ENCODE measurements at places on chromosomes 3 and 15. TPM values are rescaled to one million over a fixed set of nuclear protein-coding genes. Genes with fewer than 3 reads are reported as not detected.

PRSS50 gene
- 0.78 TPM for total RNA-seq

BFSP2 gene
- total RNA-seq = not detected

ZWILCH gene
- 3.7 TPM for total RNA-seq

DNA sequence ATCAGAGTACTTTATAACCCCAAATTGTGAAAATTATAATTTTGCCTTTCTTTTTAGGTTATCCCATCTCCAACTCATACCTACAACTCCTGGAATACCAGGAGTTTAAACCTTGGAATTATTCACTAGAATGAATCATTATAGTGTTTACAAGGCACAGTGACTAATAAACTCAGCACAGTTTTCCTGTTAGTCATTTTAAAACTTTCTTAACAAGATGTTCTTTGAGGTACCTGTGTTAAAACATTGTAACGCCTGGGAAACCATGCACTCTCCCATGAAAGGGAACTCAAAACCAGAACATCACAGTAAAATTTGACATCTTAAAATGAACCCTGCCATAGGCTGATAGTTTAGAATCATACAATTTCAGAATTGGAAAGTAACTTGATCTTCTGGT, 132.4 kb upstream of the OSTN start:
- no peak for DNase-seq

GRCh38 chr15:87619161-87619960, 637.2 kb downstream of the NTRK3 start:
- DNase-seq = no peak

DNA sequence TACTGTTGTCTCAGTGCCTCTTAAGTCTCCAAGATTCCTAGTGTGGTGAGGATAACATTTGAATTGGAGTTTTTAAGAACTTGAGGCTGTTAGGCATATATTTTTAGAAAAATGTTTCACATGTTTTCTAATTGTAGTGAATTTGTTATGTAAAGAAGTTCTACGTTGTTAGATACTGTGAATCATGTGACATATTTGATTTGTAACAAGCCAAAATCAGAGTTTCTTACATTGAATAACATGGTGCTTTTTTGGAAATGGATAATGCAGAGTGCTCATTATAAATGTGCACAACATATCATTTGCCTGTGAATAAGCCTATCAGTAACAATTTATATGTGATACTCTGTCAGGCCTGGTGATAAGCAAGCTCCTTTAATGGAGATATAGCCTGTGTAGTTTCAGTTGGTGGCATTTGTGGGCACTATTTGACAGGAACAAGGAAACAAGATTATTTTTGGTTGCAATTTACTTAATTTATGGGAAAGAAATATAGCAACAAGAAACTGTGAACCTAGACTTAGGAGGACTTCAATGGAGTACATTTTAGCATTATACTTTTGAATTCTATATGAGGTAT, 328.8 kb downstream of the ARPP21 start:
- DNase-seq = no peak

DNA sequence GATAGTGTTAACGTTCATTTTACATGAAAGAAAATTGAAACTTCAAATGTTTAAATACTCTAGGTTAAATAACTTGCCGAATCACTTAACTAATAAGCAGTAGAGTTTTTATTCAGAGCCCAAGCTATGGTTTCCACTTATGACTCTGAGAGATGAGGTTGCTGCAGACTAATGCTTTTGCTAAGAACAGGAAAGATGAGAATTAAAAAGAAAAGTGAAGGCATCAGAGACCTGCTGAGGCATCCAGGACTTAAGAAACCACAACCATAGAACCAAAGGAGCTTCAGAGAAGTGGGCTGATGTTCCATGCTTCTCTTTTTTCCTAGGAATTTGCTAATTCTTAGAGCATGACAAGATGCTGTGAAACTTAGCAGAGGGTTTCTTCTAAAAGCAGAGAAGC, 9.5 kb downstream of the HMG20A start:
- no peak for DNase-seq

DNA sequence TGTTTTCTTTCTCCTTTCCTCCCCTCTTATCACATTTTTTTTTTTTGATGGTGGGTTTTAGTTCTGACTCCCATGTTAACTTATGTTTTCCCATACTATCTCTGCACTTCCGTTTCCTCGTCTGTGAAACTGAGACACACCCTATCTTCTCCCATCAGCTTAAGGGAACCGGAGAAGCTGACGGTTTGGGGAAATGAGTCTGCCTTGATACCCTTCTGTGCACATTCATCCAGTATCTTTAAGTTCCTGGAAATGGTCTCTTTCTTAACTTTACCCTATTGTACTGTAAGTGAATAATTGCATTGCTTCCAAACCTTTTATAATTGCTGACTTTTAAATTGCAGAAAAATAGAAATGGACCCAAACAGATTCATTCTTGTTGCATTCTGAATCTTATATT, 26.2 kb upstream of the CFAP161 start:
- no peak for DNase-seq

GRCh38 chr3:102374863-102375634, 59.8 kb upstream of the ZPLD1 start:
- no peak for DNase-seq

Measured in cardiac septum (tissue), 1 donor.